ENCODE measurements at places on chromosomes 6 and 20. TPM values are rescaled to one million over a fixed set of nuclear protein-coding genes. Genes with fewer than 3 reads are reported as not detected.

DNA sequence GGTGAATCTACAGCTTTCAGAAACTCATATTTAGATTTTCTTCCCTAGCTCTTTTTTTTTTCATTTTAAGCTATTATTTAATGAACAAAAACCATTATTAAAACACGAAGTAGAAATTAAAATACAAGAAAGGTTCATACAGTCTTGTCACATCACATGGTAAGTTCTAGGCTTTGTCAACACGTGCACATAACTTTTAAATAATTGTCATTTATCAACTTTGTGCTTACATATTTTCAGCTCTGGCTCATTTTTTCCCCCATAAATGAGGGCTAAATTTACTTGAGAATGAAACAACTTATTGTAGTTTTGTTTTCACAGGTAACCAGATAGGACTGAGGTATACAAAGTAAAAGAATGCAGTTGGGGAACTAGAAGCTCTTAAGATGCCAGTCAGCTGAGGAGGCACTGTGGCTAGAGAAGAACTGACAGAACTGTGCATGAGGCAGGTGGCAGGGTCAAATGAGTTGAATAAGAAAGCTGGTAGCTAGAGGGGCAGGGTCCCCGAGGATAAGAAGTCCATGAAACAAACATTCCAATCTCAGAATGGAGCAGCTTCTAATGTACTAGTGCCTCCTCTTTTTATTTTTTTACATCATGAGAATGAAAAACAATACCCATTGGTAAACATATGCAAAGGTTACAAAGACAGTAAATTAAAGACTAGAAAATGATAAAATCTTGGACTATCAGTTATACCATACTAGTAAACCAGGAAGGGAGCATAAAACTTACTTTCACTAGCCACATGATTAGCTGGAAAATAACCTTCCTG lies 141.5 kb downstream of the MYB start:
- no peak for DNase-seq

GRCh38 chr6:126180585-126180984 lies 159.3 kb upstream of the CENPW start:
- DNase-seq: no peak

- no peak for DNase-seq
These were observed 8.2 kb downstream of the GCNT2 start for GRCh38 chr6:10529231-10529801.

GRCh38 chr6:17987697-17988421 lies 424 bp upstream of the KIF13A start:
- DNase-seq: peak; percentile 60

The SDCBP2 gene
- total RNA-seq: 9.4 TPM

All from skin of body (tissue), 3 donors.